ENCODE measurements at places on chromosomes 7 and 10.

- no peak for DNase-seq
These were observed 17.8 kb downstream of the VWC2 start for GRCh38 chr7:49791088-49791741.

- peak; percentile 97 for DNase-seq
These were observed 16.9 kb upstream of the LAMB4 start for GRCh38 chr7:108147031-108147563.

- DNase-seq = peak; percentile 66
These were observed at the start of gene AGAP3 for GRCh38 chr7:151085691-151086620. Gene AGAP3 (plus strand): TSS chr7:151086475. CDS start chr7:151086742, 267 bp downstream.

GRCh38 chr7:32206987-32207386 is 136.8 kb upstream of the PDE1C start:
- no peak for DNase-seq

DNA sequence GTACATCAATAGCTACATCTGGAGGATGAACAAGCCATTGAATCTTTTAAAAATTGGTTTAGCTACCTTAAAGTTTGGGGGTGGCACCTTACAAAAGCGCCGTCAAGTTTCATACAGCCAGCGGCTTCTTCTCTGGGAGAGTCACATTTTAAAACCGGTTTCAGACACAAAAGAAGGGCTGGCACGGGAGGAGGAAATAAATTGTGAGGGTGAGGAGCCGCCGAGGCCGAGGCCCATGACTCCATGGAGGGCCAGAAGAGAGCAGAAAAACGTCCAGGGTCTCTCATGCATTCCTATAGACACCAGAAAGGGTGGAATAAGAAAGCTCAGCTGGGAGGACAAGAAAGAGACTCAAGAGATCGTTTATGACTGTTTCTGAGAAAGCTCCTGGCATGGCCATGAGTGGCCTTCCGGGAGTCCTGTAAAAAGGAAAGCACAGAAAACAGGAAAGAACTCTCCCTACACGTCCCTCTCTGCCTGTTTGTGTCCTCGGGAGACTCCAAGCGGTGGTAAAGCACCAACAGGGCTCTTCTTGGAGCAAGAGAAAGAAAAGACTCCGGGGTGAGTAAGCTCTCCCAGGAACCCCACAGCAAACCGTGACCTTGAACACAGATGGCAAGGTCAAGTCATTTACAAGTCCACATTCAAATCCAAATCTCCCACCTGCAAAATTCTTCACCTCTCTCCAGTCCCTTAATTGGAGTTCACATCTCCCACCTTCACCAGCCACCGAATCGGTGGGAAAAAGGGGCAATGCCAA is 1.8 kb downstream of the FRAT2 start:
- no peak for DNase-seq

- no peak for DNase-seq
These were observed 126.3 kb upstream of the CELF2 start for GRCh38 chr10:10891124-10892082.

Data from NCI-H1105 (cell line).